ENCODE measurements at places on chromosomes 6 and 20.

- no peak for DNase-seq
These were observed 84.0 kb upstream of the SMLR1 start for GRCh38 chr6:130743175-130743574.

GRCh38 chr20:10398834-10399369 is 35.1 kb downstream of the MKKS start:
- no peak for DNase-seq

DNA sequence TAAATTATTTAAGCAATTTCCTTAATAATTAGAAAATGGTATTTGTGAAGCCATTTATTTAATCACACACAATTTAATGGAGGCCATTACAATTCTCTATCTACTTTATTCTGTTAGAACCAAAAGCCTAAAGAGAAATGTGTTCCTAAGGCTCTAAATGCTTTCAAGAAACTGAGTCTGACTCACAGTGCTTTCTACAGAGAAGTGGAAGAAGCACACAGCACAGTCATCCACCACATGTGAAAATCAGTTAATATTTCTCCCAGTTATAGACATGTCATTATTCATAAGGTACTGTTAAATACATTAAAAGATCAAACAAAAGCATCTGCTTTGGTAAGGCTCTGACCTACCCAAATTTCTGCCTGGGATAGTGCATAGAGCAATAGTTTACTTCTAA is 214.4 kb downstream of the ALDH8A1 start:
- no peak for DNase-seq

GRCh38 chr6:165987483-165988301 is 180.0 kb downstream of the TBXT start:
- DNase-seq: no peak

- no peak for DNase-seq
These were observed 9.1 kb upstream of the SLC22A16 start for GRCh38 chr6:110485491-110485890.

GRCh38 chr6:7148100-7148822 is 40.5 kb downstream of the RREB1 start:
- no peak for DNase-seq

- DNase-seq: no peak
These were observed 38.0 kb upstream of the PRSS35 start for GRCh38 chr6:83474309-83474708.

GRCh38 chr6:17446713-17447112 is 53.3 kb downstream of the CAP2 start:
- no peak for DNase-seq

GRCh38 chr20:33187491-33187890 is 19.5 kb downstream of the BPIFA2 start:
- DNase-seq: no peak

GRCh38 chr6:146896062-146896813 is 297.5 kb downstream of the ADGB start:
- DNase-seq: no peak

DNA sequence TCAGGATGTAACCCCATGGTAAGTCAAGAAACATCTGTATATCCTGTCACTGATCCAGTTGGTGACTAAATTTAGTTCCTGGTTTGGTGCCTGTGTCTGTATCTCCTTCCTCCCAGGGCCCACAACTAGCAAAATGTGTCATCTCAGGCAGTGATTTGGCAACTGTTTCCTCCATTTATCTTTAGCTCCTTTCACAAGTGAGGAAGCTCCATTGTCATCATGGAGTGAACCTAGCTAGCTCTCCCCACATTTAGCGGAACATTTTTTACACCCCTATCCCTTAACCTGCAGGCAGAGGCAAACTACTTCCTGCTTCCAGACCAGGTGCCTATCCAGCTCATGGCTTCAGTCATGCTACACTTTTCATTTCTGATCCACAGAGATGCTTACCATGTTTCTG is 99.5 kb downstream of the IPCEF1 start:
- DNase-seq: no peak

- DNase-seq: no peak
These were observed 21.7 kb upstream of the SMIM26 start for GRCh38 chr20:18545566-18545965.

GRCh38 chr6:109891924-109892323 is 86.2 kb upstream of the GPR6 start:
- DNase-seq: no peak

DNA sequence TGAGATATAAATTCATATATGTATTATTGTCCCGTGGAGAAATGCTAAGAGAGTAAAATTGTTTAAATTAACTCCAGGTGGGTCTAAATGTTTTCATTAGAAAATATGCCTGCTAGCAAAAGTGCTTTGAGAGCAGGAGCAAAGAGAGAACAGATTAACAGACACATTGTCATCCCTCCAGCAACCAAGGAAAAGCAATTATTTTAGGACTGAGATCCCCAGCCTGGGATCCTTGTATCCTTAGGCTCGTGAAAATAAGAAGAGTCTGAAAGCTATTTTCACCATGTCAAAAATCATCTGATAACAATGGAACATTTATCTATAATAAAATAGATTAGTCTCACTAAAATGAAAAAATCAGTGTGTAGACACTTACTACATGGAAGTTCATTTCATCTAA is 11.5 kb upstream of the MRS2 start:
- no peak for DNase-seq

DNA sequence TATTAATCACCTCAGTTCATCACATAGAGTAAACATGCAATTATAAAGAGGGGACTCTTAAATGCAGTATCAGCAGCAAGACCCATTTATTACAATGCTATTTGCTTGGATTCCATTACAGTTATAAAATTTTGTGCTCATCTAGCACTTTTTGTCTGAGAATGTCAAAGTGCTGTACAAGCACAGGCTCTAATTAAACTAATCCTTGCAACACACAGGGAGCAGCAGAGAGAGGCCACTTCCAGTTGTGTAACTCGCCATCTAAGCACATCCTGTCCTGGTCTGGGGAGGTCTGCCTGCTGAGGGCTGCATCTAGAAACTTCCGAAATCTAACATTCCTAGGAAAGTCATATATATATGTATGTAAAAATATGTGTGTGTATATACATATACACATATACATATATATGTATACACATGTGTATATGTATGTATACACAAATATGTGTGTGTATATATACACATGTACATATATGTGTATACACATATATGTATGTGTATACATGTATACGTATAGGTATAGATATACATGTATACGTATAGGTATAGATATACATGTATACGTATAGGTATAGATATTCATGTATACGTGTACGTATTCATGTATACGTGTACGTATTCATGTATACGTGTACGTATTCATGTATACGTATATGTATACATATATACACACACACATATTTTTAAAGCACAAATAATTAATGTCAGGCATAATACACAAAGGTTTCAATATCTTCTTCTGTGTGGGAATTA is 136.4 kb upstream of the JARID2 start:
- no peak for DNase-seq

- DNase-seq: no peak
These were observed 38.9 kb downstream of the MAP3K7 start for GRCh38 chr6:90547991-90548390.

DNA sequence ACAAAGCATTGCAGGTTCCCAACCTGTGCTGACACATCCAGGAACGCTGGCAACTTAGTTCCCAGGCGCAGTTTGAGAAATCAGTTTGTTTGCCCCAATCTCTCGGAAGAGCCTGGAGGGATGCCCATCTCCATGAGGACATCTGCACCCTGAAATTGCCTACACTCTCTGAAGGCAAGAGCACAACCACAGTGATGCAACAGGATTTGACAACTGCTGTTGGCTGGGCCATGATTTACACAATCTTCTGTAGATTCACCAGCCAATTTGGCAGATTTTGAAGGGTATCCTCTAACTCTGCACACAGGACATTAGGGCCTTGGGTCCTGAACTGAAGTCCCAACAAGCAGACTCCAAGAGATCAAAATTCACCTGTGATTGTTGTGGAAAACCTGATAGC is 3.4 kb downstream of the APMAP start:
- no peak for DNase-seq

- DNase-seq: no peak
These were observed 78.6 kb upstream of the GATA5 start for GRCh38 chr20:62554214-62554897.

DNA sequence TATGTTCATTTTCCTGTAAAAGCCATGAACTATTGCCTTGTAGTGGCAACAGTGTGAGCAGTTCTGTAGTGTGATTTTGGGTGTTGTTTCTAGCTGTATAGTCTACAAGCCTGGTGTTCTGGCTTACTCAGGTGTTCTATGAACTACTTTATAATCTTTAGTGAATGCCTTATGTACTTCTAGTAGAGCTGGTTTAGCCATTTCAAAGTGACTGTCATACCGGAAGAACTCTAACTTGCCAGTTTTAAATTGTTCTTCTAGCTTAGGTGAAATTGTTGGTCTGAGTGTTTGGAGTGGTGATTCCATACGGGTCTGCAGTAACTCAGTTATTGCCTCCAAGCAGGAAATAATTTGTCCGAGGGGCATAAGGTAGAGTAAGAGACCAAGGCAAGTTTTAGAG is 150.2 kb upstream of the ZNF184 start:
- DNase-seq: no peak

Data from CD4-positive, alpha-beta T cell treated with Interleukin-1 beta for 1 hour (primary cell).